ENCODE measurements at places on chromosomes 3 and 15.

- DNase-seq, result no peak
Measured at GRCh38 chr3:101862416-101863165, 13.3 kb downstream of the NFKBIZ start.

GRCh38 chr3:188497021-188497420 lies 343.1 kb downstream of the LPP start:
- DNase-seq, result peak; percentile 76

GRCh38 chr15:42604894-42605744 lies 29.7 kb downstream of the STARD9 start:
- peak; percentile 63 for DNase-seq

DNA sequence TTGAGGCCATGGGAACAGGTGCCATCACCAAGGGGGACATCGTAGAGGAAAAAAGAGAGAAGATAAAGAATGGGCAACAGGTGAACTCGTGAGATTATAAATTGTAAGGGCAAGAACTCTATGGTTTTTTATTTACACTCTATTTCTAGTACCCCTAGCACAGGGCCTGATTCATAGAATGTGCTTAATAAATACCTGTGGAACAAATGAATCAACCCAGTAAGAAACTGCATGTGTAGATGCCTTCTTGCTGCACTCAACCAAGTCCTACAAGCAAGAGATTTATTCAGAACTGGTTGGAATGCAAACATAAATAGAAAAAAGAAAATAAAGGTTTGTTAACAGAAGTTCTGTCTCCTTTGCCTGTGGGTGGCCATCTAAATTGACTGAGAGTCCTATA lies 18.7 kb upstream of the KPNA1 start:
- no peak for DNase-seq

GRCh38 chr3:40718681-40719080 lies 193.9 kb downstream of the ZNF621 start:
- DNase-seq, result no peak

GRCh38 chr3:179324270-179324754 lies 1.5 kb downstream of the ZNF639 start:
- DNase-seq, result peak; percentile 32

- no peak for DNase-seq
Measured at GRCh38 chr3:100954199-100954935, 38.9 kb downstream of the ABI3BP start.

GRCh38 chr3:52357151-52358080 lies 41.3 kb downstream of the DNAH1 start:
- DNase-seq, result no peak

DNA sequence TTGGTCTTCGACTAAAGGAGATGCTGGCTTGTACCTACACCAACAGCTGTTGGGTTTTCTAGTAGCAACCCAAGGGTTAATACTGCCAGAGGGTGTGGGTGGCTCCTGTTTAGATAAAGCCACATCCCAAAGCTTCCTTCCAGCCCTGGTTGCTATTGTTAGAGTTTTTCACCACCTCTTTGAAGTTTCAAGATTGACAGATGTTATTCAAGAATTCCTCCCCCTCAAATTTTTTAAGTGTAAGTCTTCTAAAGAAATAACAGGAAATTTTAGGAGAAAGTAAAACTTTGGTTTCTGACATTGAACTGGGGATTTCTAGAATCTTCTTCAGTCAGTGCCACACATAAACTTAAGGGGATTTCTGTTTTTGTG lies 60.9 kb downstream of the TGFBR2 start:
- DNase-seq, result no peak

- no peak for DNase-seq
Measured at GRCh38 chr3:36060950-36061349, 319.4 kb upstream of the STAC start.

All from cardiac fibroblast (primary cell).